Lung microvascular endothelial cell (primary cell): ENCODE measurements at places on chromosomes 13 and 19.

DNA sequence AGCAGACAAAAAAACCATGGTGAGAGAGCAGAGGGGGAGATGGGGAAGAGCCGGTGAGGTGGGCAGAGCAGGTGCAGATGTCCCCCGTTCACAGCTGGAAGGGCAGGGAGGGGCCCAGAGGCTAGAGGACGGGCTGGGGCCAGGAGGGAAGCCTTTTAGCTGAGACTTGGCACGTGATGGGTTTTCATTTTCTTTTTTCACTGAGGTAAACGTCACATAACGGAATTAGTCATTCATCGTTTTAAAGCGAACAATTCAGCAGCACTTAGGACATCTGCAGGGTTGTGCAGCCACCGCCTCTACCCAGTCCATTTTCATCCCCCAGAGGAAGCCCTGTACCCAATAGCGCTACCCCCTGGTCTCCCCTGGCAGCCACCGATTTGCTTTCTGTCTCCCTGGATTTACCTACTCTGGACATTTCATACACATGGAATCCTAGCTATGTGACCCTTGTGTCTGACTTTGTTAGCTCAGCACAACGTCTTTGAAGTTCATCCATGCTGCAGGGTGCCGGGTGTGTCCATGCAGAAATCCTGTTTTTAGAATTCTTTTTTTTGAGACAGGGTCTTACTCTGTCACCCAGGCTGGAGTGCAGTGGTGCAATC lies 16.0 kb upstream of the EMC10 start:
- DNase-seq, result peak; percentile 30

DNA sequence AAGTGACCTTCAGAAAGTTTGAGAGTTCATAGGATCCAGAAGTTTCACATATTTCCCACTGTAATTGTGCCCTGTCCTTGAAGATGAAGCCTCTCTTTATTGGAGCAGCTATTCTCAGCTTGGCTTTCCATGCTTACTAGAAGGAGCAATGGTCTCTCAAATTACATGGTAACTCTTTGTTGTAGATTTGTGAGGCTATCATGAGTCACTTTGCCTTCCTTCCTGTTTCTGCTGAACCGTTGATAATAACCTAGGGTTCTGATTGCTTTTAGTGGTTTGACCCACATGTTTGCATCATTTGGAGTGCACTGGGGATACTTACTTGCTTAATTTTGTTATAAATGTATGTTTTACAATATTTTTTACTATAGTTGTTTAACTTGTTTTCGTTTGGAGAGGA lies 772.9 kb upstream of the SLITRK6 start:
- DNase-seq, result no peak

DNA sequence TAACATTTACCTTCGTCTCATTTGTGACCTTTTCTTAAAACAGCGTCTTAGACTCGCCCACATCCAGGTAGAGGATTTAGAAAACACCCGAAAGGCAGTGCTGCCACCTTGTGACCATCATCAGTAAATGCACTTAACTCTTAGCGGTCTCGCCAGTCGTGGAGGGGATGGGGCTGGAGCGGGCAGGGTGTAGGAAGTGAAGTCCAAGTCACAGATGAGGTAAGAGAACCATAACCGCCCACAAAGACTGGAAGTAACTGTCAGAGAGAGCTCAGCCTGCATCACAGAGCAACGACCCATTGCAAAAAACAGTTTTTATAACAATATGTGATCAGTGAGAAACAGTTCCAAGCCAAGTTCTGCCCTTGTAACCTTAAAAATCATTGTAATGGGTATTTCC lies 10.7 kb upstream of the CEACAM3 start:
- peak; percentile 75 for DNase-seq

- peak; percentile 89 for DNase-seq
Observed at GRCh38 chr19:38173291-38174041, 50.6 kb downstream of the DPF1 start.
